Caki2 (cell line): ENCODE measurements at places on chromosomes 1 and 21.

GRCh38 chr1:244881552-244882280 is 17.4 kb upstream of the HNRNPU start:
- no peak for DNase-seq

DNA sequence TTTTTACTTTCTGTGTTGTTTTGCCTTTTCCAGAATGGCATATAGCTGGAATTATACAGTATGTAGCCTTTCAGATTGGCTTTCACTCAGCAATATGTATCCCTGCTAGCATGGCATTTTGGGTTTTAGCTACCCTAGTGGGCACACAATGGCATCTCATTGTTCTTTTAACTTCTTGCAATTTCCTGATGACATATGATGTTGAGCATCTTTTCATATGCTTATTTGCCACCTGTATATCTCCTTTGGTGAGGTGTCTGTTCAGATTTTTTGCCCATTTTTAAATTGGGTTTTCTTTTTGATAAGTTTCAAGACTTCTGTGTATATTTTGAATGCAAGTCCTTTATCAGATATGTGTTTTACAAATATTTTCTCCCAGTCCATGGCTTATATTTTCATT is 14.0 kb downstream of the TSEN15 start:
- no peak for DNase-seq

DNA sequence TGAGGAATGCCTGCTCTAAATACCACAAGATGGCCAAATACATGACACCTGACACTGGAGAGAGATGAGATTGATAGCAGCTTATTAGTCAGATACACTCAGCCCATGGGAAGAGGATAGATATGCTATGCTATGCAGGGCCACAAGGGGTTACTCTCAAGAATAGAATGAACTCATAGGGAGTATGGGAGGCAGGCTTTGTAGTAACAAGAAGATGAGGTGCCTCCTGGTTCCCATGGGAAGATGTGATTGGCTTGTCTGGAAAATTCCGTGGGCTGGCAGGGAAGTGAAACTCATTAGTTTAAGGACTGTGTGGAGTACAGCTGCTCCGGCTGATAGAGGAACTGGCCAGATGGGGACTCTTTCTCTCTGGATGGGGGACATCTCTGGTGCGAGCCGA is 16.5 kb downstream of the CCDC30 start:
- no peak for DNase-seq

DNA sequence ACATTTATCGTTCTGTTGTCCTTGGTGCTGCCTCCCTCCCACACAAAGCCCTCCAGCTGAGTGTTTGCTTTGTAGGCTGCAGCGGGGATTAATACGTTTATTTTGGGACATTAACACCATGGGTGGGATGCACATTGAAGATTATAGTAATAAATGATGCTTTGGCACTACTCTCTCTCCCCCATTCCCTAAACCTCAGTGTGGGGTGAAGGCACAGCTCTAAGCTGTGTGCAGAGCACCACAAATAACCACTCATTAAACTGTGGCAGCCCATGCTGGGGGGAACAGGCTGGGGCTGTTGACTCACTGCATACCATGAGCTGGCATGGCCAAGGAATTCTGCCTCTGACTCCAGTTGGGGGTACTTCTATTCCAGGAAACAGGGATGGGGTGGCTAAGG is 7.7 kb downstream of the PCP4L1 start:
- DNase-seq = no peak

DNA sequence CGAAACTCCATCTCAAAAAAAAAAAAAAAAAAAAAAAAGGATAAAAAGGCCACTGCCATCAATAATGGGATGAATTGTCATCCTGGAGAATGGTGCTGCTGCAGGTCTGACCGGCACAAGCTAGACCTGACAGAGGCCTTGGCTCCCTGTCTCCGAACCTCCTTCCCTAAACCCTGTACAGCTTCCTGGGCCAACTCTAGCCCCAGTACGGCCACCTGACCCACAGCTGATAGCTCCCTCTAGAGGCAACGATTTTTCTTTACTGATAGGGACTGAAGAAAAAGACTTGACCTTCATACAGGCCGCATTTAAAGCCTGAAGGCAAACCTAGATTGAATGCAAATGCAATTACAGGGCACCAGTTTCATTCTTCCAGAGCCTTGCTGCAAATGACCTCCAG is 30.7 kb downstream of the NOL9 start:
- no peak for DNase-seq

DNA sequence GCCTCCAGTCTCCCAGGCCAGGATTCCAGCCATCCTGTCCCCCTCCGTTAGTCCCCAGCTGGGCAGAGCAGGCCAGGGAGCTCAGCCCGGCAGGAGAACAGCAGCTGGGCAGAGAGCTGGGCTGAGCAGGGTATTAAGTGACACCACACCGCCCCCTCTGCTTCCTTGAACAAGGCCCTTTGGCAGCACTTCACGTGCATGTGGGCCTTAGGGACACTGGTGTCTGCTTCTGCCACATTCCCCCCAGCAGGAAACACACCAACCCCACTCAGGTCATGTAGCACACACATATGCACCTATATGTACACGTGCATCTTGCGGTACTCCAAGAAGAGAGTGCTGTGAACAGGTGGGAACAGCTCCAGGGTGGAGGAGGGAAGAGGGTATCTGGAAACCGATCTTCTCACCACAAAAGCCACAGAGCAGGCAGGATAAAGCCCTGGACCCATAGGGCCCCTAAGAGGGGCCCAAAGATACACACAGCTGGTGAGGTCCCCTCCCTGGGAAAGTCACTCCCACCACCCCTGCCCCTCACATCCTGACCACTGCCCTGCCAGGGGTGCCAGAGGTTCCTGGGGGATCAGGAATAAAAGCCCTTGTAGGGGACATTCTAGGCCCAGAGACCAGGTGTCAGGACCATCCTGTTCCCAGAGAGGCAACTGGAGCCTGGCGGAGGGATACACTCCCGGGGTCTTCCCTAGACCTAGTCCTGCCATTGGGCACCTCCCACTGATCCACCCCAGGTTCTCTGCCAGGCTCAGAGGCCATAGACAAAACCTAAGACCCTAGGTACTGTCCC is 4.5 kb downstream of the EPHA2 start:
- DNase-seq = no peak

GRCh38 chr1:236489710-236490377 is 33.9 kb upstream of the LGALS8 start:
- peak; percentile 37 for DNase-seq

DNA sequence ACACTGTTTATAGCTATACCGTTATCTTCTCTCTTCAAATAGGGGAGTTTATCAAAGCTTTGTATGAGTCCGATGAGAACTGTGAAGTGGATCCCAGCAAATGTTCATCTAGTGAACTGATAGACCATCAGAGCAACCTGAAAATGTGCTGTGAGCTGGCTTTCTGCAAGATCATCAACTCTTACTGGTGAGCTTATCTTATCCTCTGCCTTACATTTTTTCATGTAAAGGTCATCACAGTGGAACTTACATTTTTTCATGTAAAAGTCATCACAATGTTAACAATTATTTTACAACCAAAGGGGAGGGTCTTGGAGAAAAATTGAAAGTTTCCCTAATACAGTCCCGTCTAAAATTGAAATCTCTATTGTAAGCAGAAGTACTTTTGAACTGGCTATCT is 45.2 kb downstream of the CLEC20A start:
- DNase-seq = no peak

- DNase-seq = no peak
Observed at GRCh38 chr1:91819038-91819788, 66.7 kb downstream of the TGFBR3 start.

GRCh38 chr1:222815440-222815765 is 564 bp downstream of the DISP1 start:
- DNase-seq = no peak

GRCh38 chr1:186678155-186678554 is 2.1 kb downstream of the PTGS2 start:
- no peak for DNase-seq

- DNase-seq = no peak
Observed at GRCh38 chr21:25964015-25964414, 206.6 kb downstream of the APP start.

DNA sequence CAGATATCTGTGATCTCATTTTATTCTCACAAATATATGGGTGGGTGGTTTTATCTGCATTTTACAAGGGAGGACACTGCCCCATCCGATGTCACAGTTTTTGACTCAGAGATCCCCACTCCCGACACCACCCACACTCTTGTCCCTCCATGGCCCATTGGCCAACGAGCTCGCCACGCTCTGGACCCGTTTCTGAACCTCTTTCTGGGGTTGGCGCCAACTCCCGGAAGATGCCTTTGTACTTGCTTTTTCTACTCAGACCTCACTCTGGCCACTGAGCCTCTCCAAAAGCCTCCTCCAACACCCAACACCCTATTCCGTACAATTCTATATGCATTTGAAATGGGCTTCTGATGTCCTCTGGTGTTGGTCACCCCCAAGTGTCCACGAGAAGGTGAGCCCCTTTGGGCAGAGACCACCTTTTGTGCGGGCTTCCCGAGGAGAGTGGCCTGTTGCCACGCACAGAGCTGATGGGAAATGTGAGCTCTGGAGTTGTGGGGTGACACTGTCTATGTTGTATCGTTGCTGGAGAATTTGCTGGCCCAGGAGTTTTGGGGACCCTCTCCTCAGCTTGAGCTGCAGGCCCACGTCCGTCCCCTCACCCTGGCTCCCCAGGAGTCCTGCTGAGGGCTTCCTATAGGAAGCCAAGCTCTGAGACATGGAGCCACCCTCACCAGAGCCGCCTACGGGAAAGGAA is 366.9 kb upstream of the VAMP3 start:
- no peak for DNase-seq

- no peak for DNase-seq
Observed at GRCh38 chr1:203359010-203359571, 8.2 kb upstream of the FMOD start.

DNA sequence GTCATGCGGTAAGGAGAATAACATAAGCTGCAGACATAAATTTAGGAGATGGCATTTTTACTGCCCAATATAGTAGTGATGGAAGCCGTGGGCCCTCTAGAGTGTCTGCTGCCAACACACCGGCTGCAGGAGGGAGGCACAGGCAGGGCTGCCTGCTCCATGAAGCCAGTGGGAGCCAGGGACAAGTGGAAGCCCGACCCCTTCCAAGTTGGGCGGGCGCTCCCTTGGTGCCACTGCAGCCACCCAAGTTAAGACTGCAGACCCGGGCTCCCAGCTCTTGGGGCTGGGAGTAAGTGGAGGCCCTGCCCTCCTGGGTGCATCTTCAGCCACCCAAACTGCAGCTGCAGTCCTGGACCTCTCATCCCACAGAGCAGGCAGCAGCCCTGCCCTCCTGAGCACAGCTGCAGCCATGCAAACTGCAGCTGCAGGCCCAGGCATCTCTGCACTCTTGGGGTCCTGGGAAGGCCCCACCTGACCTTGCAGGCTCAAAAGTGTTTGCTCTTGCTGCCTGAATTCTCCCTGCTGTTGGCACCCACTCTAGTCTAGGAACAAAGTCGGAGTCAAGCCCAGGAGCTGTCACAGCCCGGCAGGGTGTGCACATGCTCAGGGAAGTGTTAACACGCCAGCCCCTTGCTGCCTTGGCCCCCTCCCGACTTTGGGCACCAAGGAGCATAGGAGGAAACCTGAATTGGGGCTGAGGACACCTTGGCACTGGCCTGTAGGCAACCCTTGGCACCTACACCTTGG is 437.2 kb upstream of the PRMT6 start:
- DNase-seq = no peak

- DNase-seq = no peak
Observed at GRCh38 chr1:198290089-198290683, 133.4 kb downstream of the NEK7 start.

GRCh38 chr1:174963529-174964125 is 36.1 kb upstream of the CACYBP start:
- DNase-seq = no peak

GRCh38 chr1:115331558-115332331 is 6.3 kb downstream of the NGF start:
- DNase-seq = no peak

GRCh38 chr1:30603081-30603858 is 120.1 kb downstream of the MATN1 start:
- no peak for DNase-seq

- peak; percentile 74 for DNase-seq
Observed at GRCh38 chr1:238061967-238062613, 171.4 kb upstream of the ZP4 start.

- DNase-seq = no peak
Observed at GRCh38 chr1:175072099-175072951, 4.7 kb downstream of the TNN start.

- DNase-seq = peak; percentile 56
Observed at GRCh38 chr1:183029591-183030000, 6.4 kb downstream of the LAMC1 start.

- DNase-seq = peak; percentile 26
Observed at GRCh38 chr1:155003766-155004351, 1.3 kb downstream of the ZBTB7B start.

- DNase-seq = no peak
Observed at GRCh38 chr1:213327017-213327667, 276.1 kb downstream of the RPS6KC1 start.

- DNase-seq = no peak
Observed at GRCh38 chr1:23367451-23367790, 2.2 kb downstream of the ZNF436 start.

DNA sequence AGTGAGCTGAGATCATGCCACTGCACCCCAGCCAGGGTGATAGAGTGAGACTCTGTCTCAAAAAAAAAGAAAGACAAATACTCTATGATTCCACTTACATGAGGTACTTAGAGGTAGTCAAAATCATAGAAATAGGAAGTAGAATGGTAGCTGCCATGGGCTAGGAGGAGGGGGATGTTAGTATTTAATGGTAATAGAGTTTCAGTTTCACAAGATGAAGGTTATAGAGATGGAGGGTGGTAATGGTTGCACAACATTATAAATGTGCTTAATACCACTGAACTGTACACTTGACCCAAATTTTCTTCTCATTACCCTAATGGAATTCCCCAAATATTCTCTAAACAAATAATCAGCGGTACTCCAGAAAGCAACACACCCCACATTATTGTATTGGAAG is 12.8 kb downstream of the EIF2B3 start:
- no peak for DNase-seq

DNA sequence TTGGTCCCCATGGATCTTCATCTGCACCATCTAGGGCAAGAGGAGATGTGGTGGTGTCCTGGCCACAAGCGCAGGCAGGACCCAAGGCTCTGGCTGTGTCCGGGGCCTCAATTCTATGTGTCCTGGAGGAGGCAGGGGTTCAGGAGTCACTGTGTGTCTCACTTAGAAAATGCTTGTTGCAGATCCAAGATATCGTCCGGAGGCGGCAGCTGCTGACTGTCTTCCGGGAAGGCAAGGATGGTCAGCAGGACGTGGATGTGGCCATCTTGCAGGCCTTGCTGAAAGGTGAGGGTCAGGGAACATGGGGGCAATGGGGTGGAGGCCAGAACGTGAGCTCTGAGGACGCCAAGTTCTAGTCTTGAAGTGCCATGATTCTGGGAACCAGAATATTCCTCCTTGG is 29.1 kb downstream of the TRPM2 start:
- no peak for DNase-seq
